ENCODE measurements at places on chromosomes 7 and 10. TPM values are rescaled to one million over a fixed set of nuclear protein-coding genes. Genes with fewer than 3 reads are reported as not detected.

Gene MYH16
- 0.76 TPM for total RNA-seq

Gene ASAH2B
- 1.0 TPM for total RNA-seq

Gene PAPSS2
- 11.4 TPM for total RNA-seq

Gene ANKRD30A
- total RNA-seq: not detected

DNA sequence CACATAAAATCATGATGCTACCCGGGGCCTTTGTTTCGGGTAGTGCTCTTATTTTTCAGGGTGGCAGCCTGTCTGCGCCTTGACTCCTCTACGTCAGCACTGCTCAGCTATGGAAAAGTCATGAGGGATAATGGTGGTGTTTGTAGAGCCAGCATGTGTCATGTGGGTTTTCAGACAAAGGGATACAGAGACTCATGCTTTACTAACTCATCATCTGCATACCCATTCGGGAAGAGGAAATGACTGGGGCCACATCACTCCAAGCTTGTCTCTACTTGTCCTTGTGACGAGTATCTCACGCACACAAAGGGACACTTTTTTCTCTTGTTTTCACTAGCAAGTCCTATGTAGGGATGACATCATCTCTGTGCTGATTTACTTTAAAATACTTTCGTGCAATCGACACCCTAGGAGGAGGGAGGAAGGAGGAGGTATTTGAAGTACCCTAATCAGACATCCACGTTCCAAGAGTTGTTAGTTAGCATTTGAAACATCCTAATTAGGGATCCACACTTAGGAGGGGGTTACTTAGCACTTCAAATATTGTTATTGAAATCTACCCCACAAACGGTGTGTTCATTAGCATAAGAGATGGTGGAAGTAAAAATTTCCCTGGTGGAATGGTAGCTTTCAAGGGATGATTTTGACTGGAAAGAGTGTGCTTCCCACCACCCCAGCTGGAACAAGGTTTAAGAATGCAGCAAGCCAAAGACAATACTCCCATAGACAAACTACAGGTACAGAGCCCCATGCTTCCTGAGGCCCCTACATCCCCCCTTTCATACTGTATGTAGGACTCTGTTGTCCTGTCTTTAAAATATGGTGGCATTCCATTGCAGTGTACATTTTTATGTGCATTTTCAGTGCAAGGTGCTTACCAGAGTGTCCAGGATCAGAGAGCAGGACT lies 52.0 kb downstream of the THNSL1 start:
- H3K27ac ChIP-seq: no peak overlapping the region
- H3K4me1 ChIP-seq: no peaks in the 10 kb centered on the region
- DNase-seq: no peak
- H3K4me3 ChIP-seq: no peak overlapping the region

GRCh38 chr7:101106386-101106785 lies 20.5 kb upstream of the SERPINE1 start:
- no peaks in the 10 kb centered on the region for H3K27me3 ChIP-seq
- peaks cover 53% of the 10 kb centered on the region for H3K4me1 ChIP-seq
- H3K27ac ChIP-seq: no peak overlapping the region
- DNase-seq: no peak

GRCh38 chr10:71074176-71074755 lies 138.1 kb upstream of the UNC5B start:
- H3K4me1 ChIP-seq: peaks cover 33% of the 10 kb centered on the region
- no peaks in the 10 kb centered on the region for H3K36me3 ChIP-seq
- H3K27me3 ChIP-seq: no peaks in the 10 kb centered on the region
- H3K27ac ChIP-seq: no peak overlapping the region

DNA sequence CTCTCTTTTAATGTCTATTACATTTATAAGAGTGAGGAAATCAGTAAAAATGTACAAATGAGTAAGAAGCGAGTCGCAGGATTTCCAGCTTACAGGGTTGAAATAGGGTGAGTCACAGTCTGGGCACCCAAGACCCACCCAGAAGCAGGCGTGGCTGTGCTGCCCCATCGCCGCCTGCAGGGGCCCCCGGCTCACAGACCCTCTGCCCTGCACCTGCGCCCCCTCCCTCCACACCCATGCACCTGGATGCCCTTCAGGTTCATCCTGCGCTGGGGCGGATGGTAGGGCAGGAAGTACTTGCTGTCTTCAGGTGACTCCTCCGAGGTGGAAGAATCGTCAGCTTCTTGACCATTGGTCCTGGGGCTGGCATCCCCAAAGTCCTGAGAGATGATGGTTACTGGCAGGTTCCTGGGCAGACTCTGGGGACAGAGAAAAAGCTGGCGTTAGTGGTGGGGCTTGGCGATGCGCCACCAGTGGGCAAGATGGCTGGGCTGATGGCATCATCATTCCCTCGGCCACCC lies 90.2 kb upstream of the GNA12 start:
- no peak for DNase-seq
- H3K4me3 ChIP-seq: no peak overlapping the region
- no peaks in the 10 kb centered on the region for H3K36me3 ChIP-seq
- H3K27me3 ChIP-seq: peaks cover 77% of the 10 kb centered on the region
- no peak overlapping the region for H3K27ac ChIP-seq
- no peaks in the 10 kb centered on the region for H3K4me1 ChIP-seq

GRCh38 chr10:14423111-14423744 lies 92.5 kb upstream of the FRMD4A start:
- H3K27ac ChIP-seq: no peak overlapping the region
- no peak for DNase-seq
- H3K4me1 ChIP-seq: no peaks in the 10 kb centered on the region
- no peak overlapping the region for H3K4me3 ChIP-seq
- H3K36me3 ChIP-seq: no peaks in the 10 kb centered on the region
- H3K27me3 ChIP-seq: no peaks in the 10 kb centered on the region

DNA sequence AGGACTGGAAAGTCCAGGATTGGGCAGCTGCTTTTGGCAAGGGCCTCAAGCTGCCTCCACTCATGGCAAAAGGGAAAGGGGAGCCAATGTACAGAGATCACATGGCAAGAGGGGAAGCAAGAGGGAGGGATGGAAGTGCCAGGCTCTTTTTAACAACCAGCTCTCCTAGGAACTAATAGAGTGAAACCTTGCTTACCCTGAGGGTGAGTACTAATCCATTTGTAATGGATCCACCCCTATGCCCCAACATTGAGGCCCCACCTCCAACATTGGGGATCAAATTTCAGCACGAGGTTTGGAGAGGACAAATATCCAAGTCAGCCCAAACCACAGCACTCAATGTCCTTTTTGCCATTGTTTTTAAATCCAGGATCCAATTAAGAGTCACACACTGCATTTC lies 12.5 kb downstream of the HABP2 start:
- no peak overlapping the region for H3K27ac ChIP-seq
- no peak for DNase-seq
- no peak overlapping the region for H3K4me3 ChIP-seq
- H3K4me1 ChIP-seq: peaks cover 15% of the 10 kb centered on the region

DNA sequence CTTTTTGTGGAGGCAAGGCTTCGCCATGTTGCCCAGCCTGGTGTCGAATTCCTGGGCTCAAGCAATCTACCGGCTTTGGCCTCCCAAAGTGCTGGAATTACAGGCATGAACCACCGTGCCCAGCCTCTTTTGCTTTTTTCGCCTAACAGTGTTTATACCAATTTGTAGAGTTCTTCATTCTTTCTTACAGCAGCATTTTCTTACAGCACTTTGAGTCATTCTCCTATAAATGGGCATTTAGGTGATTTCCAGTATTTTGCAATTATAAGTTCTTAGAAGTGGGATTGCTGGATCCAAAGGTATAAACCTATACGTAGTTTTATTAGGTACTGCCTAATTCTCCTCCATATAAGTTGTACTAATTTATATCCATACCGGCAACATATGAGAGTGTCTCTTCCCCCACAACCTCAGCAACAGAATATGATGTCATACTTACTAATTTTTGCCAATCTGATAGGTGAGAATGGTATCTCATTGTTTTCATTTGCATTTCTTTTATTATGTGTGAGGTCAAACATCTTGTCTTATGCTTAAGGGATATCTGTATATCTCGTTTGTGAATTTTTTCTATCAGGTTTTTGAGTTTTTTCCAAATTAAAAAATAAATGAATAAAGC lies 39.1 kb downstream of the SUFU start:
- no peak overlapping the region for H3K27ac ChIP-seq
- H3K27me3 ChIP-seq: no peaks in the 10 kb centered on the region
- peaks cover 8% of the 10 kb centered on the region for H3K4me1 ChIP-seq
- no peak for DNase-seq
- no peak overlapping the region for H3K4me3 ChIP-seq
